Cortex of kidney (tissue), 1 donor: ENCODE measurements at places on chromosomes 4 and X.

- no peak for DNase-seq
Observed at GRCh38 chrX:32395878-32396277, 815.5 kb downstream of the DMD start.

DNA sequence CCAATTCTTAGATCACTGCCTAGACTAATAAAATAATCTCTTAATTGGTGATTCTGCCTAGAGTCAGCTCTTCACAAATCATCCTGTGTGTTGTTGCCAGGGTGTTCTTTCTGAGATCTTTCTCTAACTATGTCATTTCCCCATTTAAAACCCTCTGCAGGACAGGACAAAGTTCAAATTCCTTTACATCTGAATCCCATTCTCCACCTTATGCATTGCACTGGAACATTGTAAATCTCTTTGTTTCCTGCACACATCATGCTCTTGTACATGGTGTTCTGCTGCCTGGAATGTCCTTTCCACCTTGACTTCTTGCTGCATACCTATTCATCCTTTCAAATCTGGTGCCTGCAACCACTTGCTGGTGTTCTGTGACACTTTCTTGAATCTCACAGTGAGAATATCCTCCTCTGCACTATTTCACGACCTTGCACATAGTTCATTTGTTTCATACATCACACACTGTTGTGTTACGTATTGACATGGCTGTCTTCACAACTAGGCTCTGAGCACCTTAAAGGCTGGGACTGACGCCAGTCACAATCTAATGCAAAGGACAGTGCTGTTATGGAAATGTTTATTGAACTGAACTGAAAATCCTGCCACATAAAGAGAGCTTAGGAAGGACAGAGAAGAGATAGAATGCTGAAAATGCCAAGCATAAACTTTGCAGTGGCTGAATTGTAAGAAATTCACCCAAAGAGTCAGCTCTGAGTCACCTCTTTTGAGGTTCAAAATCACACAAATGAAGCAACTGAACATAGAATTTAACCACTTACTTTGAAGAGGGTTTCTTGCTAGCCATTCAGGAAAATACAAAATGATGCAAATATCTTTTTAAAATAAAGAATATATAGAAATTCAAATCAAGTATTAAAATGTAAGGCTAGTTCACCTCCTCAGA, 26.4 kb upstream of the SMIM14 start:
- no peak for DNase-seq

GRCh38 chr4:103012551-103012950, 7.0 kb downstream of the SLC9B1 start:
- DNase-seq: no peak

- peak; percentile 3 for DNase-seq
Observed at GRCh38 chrX:119606280-119607017, at the start of gene NKRF. NKRF (minus strand) TSS chrX:119606424.

DNA sequence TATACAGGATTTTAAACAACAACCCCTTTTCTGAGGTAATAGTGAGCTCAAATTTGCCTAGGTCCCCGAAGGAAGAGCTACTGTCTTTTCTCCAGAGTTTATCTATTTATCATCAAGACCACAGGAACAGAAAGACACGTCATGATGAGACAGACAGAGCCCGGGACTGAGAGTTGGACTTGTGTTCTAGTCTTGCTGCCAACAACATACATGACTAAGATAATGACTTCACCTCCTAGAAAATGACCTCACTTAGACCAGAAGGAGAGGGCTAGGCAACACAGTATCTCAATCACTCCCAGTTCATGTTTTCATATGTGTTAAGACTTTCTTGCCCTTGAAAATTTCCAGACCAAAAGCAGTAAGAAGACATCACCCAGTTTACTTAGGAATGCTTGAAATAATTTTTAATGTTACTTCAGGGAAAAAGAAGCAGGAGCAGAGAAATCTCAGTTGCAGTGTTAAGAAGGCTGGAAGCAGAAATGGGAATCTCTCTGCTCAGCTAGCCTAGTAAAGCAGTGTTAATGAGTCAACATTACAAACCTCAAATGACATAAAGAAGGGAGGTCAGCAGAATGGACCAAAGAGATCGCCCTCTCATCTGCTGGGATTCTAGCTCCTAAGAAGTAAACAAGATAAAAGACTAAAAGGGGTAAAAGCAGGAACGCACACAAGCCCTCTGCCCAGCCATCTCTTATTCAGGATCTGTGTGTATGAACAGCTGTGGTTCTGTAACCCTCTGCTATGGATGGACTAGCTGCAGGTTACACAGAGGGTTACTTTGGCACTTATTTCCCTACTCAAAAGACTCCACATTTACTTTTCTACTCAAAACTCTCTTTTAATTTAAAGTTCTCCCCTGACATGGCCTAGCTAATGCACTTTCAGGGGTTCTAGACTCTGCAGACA, 24.8 kb downstream of the PDGFC start:
- no peak for DNase-seq

DNA sequence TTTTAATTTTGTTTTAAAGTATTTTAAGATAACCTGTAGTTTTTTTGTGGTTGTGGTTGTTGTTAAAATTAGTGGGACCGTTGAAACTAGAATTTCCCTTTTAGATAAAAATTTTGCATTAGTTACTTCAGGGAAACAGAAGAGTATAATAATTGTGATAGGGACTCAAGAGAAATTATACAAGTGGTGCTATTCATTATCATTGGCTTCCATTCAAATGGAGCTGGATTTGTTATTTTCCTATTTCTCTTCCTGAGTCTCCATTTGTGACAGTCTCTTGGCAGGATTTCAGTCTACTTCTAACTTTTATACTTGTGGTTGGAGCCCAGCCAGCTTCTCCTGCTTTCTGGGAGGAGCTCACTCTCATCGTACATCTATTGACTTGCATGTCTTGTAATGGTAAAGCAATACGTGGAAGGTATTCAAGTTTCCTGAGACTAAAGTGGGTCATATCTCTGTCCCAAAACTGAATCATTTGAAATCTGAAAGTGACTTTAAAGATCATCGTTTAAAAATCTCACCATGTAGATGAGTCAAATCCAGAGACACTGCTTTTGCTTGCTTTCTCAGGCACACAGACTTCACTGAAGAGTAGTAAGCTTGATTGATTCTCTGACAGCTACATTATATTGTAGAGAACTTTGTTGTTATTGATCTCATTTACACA, 155.8 kb downstream of the RPA4 start:
- no peak for DNase-seq

DNA sequence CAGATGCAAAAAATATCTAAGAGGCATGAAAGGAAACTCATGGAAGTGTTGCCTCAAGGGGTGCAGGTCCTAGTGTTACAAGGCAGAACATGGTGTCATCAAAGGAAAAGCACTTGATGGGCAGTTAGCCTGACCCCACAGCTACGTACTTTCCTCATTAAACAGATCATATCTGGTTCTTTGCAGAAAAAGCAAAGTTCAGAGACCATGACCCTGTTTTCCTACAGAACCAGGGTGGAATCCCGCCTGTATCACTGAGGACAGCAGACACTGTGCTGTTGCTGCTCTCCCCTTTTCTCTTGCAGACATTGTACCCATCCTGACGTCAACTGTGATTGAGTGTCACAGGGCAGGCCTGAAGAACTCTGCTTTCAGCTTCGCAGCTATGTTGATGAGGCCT, 91.7 kb downstream of the RFC1 start:
- no peak for DNase-seq

GRCh38 chr4:20700007-20700761, at the start of gene PACRGL:
PACRGL (plus strand) TSS chr4:20700458; CDS start chr4:20704482, 4,024 bp downstream.
- DNase-seq: peak; percentile 38

- no peak for DNase-seq
Observed at GRCh38 chr4:31787701-31788100, 1067.5 kb downstream of the PCDH7 start.

GRCh38 chr4:184937745-184938144, 80.5 kb upstream of the HELT start:
- DNase-seq: no peak

DNA sequence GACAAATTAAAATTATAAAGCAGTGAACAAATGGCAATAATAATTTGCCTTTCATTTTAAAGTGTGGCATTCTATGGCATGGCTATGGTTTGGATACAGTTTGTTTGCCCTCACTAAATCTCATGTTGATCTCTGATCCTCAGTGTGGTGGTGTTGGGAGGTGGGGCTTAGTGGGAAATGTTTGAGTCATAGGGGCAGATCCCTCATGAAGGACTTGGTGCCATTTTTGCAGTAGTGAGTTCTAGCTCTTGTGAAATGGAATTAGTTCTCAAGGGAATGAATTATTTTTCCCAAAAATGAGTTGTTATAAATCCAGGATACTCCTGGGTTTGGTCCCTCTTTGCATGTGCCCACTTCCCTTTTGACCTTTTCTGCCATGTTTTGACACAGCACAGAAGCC, 181.4 kb downstream of the AMELX start:
- no peak for DNase-seq

DNA sequence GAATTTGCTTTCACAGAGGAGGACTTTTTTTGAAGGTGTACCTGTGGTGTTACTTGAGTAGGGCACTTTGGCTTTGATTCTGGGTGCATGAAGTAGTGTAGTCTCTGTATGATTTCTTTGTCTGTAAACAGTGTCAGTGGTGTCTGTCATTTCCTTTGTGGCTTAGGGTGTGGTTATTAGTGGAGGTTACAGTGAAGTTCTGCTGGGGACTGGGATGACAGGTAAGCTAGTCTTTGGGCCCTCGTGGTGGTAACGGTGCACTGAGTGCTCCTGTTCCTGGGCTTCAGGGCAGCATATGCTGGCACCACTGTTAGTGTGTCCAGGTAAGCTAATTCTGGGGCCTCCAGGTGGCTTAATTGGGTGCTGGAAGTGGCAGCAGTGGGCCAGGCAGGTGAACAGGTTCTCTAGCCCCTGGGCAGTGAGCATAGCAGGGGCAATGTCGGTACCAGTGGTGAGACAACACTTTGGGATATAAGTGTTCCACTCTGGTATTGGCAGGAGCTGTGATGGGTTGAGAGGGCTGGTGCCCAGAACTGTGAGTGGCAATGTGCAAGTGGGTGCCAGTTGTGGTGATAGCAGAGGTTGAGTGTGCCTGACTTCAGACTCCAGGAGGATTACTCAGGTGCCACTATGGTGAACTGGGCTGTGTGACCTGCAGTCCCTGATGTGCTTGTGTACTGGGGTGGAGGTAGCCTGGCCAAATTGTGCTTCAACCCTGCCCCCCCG, 26.0 kb upstream of the VSIG1 start:
- DNase-seq: no peak

DNA sequence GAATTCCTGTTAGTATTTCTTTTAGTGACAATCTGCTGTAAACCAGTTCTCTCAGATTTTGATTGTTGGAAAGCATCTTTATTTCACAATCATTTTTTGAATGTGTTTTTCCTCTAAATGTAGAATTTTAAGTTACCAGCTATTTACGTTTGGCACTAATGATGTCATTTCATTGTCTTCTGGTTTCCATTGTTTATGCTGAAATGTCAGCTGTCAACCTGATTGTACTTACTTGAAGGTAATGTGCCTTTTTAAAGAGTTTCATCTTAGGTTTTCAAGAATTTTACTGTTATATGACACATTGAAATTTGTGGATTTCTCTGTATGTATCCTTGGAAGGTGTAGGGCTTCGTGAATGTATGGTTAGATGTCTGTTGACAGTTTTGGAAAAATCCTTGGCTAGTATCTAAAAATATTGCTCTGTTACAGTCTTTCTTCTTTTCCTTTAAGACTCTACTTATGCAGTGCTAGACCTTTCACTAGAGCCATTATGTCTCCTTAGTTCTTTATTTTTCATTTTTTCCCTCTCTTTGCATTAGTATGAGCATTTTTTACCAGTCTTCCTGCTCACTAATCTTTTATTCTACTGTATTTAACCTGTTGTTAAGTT, 30.4 kb downstream of the SMAD1 start:
- DNase-seq: no peak

GRCh38 chr4:166195101-166195500, 322.1 kb downstream of the TLL1 start:
- DNase-seq: no peak

GRCh38 chr4:112214390-112215264, 17.0 kb upstream of the AP1AR start:
- no peak for DNase-seq

DNA sequence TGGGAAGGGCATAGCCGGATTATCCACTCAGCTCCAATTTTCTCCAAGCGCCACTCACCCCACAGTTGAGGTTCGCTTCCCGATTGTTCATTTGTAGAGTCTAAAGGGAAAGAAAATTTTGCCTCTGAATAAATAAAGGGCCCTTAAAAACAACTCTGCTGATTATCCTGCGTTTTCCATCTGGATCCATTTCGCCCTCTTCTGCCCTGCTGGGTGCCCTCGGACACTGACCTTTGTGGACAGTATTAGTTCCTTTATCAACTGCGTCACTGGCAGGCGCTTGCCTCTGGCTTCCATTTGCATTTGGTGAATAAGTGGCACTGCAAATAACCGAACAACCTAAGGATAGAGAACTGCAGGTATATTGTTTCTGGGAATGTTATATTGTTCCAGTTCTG, 10.1 kb downstream of the GSX2 start:
- DNase-seq: no peak

GRCh38 chr4:148196164-148196563, 246.1 kb downstream of the NR3C2 start:
- no peak for DNase-seq

DNA sequence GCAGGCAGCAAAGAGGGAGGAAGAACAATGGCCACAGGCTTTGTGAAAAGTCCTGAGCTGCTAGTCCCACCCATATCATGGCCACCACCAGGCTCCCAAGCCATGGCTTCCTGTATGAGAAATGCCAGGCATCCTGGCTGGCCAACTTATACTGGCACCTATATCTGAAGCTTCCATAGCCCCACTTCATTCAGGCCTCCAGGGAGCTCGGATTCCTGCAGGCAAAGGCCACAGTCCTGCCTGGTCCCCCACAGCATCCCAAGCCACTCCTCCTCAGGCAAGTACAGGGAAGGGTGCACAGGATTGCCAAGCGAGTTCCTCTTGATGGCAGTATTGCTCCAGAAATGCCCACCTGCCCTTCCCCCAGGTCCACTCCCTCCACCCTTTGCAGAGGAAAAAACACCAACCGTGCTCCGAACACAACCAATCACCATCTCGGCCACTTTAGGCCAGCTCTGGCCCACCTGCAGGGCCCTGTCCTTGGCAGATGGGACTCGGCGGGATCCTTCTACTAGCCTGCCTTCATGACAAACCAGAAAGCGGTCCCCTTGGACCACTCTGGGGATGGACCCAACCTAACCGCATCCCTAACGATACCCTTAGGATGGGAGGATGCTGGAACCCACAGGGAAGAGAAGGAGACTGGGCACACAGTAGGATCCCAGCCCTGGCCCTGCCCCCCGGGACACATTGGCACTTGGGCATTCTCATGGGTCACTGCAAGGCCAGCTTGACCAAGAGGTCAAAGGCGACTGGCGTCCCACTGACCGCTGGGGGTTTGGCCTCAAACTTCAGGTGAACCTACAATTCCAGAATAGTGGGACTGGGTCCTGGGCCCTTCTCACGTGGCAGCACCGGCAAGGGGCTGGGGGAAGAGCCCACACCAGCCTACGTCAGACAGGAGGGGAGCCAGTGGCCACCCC, 220.4 kb upstream of the AGTR2 start:
- peak; percentile 4 for DNase-seq

DNA sequence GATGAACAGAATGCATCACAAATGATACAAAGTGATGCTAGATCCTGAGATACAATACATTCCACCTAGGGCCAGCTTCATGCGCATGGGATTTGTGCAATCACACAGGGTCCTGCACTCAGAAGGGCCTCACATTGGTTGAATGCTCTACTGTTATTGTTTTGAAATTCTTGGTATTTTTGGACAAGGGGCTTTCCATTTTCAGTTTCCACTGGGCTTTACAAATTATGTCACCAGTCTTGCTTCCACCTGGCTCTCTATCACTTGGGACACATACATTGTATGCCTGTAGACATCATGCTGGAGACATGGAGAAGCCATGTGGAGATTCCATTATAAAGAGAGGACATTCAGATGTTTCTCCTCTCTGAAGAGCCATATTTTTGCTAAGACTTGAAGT, 155.8 kb downstream of the NAA11 start:
- no peak for DNase-seq

- DNase-seq: peak; percentile 4
Observed at GRCh38 chrX:139202742-139203420, 327.7 kb upstream of the F9 start.
